ENCODE measurements at places on chromosomes 3 and 15.

GRCh38 chr3:108090049-108090700, 656 bp downstream of the CD47 start:
- DNase-seq, result peak; percentile 63

DNA sequence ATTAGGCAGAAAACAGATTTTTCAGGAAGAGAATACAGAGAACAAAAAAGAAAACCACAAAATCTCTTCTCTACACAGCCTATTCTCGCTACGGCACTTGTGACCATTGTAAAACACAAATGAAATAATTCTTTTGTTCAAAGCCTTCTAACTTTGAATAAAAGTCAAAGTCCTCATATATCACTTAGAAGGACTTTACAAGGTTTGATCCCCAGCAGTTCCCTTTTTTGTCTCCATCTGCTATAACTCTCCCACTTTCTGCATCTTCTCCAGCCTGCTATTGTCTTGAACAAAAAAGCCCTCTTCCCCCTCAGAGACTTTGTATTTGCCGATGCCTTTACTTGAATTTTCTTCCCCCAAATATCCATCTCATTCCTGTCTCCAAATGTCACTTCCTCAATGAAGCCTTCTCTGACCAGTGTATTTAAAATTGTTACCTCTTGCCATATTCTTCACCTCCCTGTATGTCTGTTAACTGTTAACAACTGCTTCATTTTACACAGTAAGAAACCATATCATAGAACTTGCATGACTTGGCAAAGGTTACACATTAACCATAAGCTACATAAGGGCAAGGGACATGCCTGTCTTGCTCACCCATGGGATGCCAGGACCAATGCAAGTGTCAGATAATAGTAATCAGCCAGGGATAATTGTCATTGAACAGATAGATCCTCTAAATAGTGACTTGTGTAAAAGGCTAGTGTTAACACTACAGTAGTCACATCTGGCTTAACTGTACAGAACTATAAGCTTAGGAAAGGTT, 122.4 kb downstream of the CBLB start:
- no peak for DNase-seq

DNA sequence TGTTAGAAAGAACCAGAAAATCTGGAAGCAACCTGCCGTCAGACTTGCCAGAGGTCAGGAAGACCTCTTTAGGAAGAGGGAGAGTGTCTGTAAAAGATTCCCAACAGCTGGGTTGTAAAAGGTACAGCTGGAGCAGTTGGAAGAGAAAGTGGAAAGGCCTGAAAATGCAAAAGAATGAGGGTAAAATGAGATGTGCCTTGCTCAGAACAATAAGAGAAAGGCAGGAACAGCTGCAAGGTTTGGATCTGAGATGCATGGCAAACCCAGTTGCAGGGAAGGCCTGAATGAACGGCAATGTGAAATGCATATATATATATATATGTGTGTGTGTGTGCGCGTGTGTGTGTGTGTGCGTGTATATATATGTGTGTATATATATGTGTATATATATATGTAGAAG, 88.1 kb downstream of the ZIC1 start:
- DNase-seq, result no peak

DNA sequence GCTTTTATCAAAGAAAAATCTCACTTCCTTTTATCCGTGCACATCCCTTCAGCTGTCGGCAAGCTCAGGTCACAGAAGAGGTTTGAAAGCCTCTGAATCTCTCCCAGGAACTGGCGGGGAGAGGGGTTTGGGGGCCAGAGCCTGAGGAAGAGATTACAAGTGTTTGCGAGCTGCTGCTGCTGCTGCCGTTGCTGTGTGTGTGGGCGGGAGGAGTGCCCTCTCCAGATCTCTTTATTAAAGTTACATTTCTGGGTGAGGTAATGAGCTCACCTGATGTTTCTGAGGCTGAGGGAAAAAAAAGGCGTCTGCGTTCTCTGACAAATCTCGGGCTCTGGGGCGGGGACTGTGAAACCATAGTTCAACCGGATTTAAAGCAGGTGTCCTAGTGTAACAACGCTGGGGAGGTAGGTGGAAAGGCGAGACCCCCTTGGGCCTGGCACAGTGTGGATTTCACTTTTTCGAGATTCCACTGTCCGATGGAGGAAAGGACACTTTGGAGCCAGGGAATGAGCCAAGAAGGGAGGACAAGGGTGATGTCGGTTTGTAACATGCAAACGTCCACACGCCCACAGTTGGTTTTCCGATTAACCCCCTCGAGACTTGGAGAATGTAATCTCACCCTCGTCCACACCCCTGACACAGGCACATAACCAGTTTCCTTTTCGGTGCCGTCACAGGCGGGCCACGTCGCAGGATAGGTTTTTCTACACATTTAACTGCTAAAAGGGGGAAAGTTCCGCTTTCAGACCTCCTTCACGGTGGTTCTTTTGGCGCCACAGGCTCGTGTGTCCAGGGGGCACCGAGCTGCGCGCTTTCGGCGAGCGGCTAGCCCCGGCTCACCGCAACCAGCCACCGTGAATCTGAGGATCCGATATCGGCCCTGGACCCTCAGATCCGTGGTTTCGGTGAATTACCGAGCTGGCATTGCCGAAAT, 2.1 kb downstream of the ALCAM start:
- peak; percentile 71 for DNase-seq

DNA sequence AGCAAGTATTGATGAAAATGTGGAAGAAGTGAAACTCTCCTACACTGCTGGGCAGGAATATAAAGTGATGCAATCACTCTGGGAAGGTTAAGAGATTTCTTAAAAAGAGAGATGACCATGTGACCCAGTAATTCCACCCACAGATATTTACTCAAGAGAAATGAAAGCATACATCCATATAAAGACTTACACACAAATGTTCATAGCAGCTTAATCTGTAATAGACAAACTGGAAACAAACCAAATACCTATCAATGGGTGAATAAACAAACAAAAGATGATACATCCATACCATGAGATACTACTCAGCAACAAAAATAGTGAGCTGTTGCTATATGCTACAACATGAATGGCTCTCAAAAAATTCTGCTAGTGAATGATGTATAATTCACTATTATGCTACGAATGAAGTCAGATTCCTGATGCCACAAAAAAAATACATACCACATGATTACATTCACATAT, 463.3 kb downstream of the MAGI1 start:
- no peak for DNase-seq

DNA sequence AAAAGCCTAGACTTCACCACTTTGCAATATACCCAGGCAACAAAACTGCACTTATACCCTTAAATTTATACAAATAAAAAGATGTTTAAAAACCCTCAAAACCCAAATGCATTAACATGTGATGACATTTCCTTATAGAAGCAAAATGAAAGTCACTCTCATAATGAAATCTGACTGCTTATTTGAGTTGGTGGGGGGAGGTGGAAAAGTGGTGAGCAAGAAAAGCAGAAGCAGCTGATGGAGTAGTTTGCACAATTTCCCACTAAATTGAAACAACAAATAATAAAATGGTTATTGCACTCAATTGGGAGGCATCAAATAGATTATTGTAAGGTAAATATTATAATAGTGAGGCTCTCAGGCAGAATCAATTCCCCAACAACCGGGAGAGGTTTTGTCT, 54.0 kb upstream of the GADL1 start:
- DNase-seq, result no peak

DNA sequence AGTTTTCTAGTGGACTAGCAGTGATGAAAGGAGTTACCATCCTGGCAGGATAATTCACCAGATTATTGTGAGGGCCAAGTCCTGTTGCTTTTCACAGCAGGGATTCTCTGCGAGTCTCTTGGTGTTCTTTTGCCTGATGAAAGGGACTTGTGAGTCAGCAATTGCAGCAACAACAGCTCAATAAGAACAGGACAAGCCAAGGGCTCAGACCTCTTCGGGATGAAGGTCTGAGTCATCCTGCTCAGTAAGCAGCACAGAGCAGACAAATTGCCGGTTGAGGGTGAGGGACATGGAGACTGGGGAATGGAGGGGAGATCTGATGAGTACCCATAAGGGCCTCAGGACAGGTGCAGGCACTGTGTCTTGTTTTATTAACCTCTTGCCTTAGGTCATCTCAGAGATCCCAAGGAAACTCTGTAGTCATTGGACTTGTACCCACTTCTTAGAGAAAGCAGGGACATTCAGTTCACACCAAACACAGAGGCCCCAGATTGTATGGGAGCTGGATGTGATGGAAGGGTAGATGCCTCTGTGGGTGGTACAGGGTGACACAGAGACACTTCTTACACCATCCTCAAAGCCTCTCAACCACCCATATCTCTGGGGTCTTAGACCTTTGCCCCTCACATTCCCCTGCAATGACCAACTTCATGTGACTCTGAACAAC, 173.8 kb upstream of the TLE3 start:
- peak; percentile 23 for DNase-seq

DNA sequence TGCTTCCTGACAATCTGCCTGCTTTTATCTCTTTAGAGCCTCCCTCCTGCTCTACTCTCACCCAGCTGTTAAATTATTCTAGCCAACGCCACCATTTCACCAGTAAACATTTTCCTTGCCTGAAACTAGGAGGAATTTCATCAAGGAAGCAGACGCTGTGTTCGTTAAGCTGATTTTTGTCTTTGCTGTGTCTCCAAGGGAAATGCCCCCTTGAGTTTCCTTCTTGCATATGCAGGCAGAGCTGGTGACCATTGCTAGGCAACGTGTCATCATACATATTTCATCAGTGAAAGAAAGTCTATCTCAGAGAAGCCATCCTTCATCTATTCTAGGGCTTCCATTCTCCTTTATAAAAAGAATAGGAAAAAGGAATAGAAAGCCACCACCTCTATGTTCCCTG, 87.0 kb upstream of the ST8SIA2 start:
- no peak for DNase-seq

DNA sequence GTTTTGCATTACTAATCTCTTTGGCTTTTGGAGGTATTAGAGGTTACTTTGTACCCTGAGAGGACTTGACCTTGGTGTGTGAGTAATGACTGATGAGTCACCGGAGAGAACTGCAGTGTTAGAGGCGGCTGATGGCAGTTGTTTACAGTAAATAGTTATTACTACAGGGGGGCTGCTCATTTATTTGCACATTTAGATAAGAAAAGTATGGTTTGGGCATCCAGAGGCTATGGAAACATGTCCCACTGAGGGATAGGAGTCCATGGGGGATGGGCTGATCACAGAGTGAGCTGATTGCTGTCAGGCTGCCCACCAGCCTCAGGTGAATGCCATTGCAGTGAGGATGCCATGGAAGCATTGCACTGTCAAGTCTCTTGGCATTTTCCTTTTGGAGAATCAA, 17.3 kb upstream of the STAC start:
- DNase-seq, result no peak

DNA sequence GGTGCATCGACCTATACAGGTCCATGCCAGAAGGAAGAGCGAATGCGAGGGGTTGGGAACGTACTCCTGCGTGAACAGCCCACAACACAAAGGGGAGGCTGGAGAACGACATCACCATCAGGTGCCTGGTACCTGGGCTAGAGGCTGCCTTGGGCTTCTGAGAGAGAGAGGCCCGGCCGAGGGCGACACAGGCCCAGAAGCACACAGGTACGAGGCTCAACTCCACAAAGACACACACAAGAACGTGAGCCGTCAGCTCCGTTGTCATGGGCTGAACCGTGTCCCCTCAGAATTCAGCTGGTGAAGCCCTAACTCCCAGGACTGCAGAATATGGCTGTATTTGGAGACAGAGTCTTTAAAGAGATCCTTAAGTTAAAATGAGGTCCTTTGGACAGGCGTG, 134.3 kb downstream of the ATP10A start:
- no peak for DNase-seq

- DNase-seq, result no peak
These were observed 198.5 kb downstream of the THSD4 start for GRCh38 chr15:71313806-71314205.

- DNase-seq, result peak; percentile 5
These were observed 21.5 kb downstream of the CFAP161 start for GRCh38 chr15:81155375-81156218.

DNA sequence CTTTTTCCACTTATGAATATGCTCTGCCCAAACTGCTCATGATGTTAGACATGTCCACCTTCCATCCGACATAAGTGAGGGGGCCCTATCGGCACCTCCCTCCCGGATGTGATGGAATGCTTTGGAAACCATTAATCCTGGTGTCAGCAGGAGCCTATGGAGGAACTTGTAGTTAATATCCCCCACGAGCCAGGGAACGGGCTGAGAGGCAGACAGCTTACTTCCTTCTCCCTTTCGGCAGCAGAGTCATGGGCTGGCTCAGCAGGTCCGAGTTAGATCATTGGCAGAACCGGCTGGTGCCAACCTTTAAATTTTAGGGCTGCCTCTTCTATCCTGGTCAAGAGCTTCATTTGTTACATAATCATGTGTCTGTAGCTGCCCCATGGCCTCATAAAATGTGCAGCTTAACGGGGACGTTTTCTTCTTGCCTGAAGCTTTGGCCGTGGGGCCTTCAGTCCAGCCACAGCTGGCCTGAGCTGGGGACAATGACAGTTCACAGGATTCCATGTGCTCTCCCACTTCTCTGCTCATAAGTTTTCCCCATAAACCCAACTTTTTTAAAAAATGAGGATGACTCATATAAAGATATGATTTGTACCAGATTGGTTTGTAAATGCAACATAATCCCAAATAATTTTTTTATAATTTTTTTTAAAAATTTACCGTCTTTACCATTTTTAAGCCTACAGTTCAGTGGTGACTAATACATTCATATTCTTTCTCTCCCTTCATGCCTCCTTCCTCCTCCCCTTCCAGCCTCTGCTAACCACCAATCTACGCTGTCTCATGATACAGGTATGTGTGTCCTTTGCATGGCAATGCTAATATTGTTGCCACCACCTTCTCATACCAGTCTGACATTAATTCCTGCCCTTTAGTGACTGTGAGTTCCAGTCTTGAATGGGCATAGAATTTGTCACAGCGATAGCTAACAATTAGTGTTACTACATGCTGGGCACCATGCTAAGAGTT, 62.2 kb upstream of the RGMA start:
- DNase-seq, result no peak

GRCh38 chr15:37104424-37104981, 4.2 kb upstream of the MEIS2 start:
- DNase-seq, result no peak

DNA sequence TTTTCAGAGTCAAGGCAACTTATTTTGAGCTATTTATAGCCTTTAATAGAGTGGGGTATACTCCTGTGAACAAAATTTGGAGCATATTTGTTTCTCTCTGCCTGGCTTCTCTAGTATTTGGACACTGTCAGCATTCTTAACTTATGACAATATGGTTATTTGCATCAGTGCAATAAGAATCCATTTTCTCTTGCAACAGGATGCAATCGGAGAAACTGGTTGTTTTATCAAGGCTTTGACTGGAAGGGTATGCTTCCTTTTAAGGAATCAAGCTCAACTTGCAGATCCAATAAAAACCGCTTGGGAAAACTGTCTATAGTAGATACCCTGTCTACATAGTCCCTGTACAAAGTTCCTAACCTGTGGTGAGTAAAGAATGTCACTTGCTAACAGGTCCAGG, 106.7 kb downstream of the DPH6 start:
- no peak for DNase-seq

DNA sequence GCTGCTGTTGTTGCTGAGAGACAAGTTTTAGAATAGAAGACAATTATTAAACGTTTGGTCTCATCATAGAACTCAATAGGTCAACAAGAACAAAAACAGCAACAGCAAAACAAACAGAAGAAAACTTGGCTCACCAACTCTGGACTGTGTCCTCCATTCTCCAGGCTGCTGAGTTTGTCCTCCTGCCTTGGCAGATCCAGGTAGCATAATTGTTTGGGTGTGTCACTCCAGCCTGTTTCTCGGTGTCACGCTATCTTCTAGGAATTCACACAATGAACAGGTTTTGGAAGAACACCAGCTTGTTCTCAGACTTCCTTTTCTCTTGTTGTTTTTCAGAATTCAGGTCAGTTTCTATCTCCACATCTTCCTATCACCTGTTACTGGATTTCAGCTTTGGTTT, 34.7 kb downstream of the ARRDC4 start:
- DNase-seq, result no peak

Measured in hypothalamus (tissue), 51 donors.